ENCODE measurements at places on chromosomes 16 and 17. TPM values are rescaled to one million over a fixed set of nuclear protein-coding genes. Genes with fewer than 3 reads are reported as not detected.

Gene YBX2
- total RNA-seq = 0.51 TPM

Gene CORO1A
- 843 TPM for total RNA-seq

Gene DEXI
- total RNA-seq = 38.5 TPM

Gene SPIRE2
- 1.9 TPM for total RNA-seq

DNA sequence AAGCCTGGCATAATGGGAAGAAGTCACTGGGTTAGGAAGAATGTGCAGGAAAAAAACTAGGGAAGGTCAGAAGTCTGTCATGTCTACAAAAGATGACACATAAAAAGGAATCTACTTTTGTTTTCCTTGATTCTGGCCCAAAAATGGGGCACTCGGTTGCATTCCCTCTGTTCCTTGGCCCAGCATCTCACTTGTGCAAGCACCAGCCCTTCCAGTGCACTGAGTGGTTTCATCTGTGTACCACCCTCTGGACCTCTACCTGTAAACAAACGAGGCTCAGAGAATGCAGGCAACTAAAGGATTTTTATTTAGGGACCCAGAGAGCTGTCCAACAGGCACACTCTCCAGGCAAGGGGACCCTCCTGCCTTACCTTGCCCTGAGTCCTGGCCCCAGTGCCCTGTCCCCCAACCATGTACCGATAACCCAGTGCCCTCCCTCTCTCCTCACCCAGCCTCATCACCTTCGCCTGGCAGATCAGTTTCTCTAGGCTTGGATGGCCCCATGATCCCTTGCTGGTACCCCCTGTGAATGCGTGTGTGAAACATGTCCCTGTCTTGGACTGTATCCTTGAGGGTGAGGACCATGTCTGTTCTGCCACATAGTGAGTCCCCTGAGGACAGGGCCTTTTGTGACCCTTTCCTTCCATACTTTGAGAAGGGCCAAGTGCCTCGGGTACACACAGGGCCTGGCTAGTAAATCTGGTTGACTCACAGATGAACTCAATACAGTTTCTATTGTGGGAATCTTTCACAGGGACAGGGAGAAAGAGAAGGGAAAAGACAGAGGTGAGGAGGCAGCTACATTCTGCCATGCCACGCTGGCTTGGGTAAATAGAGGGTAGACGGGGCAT is 13.3 kb downstream of the NXPH3 start:
- H3K27ac ChIP-seq = no peak overlapping the region
- no peak overlapping the region for H3K4me3 ChIP-seq
- H3K27me3 ChIP-seq = no peaks in the 10 kb centered on the region
- H3K4me1 ChIP-seq = no peaks in the 10 kb centered on the region
- no peaks in the 10 kb centered on the region for H3K36me3 ChIP-seq
- DNase-seq = no peak

Gene CA7
- 0.59 TPM for total RNA-seq

Measured in activated T-helper 2 cell treated with anti-CD3 and anti-CD28 coated beads, Interferon-gamma antibody, Interleukin-2, Interleukin-4, amounts not matched to agents 10 μg/mL and 5 μg/mL and 100 μg/mL, durations not matched to agents 14 hours and 24 hours and 36 hours (primary cell).